CD4-positive, alpha-beta T cell (primary cell): ENCODE measurements at places on chromosomes 5 and 9. TPM values are rescaled to one million over a fixed set of nuclear protein-coding genes. Genes with fewer than 3 reads are reported as not detected.

MLANA gene
- not detected for total RNA-seq

GRCh38 chr5:129499208-129499852 lies 39.2 kb downstream of the ADAMTS19 start:
- no peaks in the 10 kb centered on the region for H3K36me3 ChIP-seq
- no peaks in the 10 kb centered on the region for H3K27me3 ChIP-seq
- DNase-seq = no peak
- no peak overlapping the region for H3K27ac ChIP-seq
- no peaks in the 10 kb centered on the region for H3K4me1 ChIP-seq
- H3K4me3 ChIP-seq = no peak overlapping the region

DNA sequence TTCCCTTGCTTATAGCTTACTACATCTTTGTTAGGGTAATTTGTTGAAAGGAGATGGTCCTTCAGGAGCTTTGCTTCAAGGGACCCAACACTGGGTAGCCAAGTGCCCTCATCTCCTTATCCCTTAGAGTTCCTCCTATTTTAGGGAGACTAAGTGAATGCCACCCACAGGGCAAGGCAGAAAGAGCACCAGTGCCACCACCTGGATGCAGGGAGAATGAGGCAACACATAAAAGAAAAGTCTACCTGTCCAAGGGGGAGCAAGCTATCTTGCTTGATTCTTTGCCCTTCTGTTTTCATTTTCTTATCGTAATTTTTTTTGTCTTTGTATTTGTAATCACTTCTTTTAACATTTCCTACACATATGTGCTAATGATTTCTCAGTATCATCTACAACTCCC lies 205.5 kb downstream of the NPR3 start:
- DNase-seq = no peak
- H3K27ac ChIP-seq = no peak overlapping the region
- no peaks in the 10 kb centered on the region for H3K4me1 ChIP-seq
- no peak overlapping the region for H3K4me3 ChIP-seq
- H3K36me3 ChIP-seq = no peaks in the 10 kb centered on the region

ADAMTS6 gene
- total RNA-seq = 2.6 TPM

C5orf58 gene
- not detected for total RNA-seq

- no peaks in the 10 kb centered on the region for H3K36me3 ChIP-seq
- H3K4me3 ChIP-seq = no peak overlapping the region
- no peaks in the 10 kb centered on the region for H3K4me1 ChIP-seq
- no peak overlapping the region for H3K27ac ChIP-seq
- no peak for DNase-seq
- H3K27me3 ChIP-seq = peaks cover 6% of the 10 kb centered on the region
These were observed 31.2 kb upstream of the LAMC3 start for GRCh38 chr9:130977811-130978221.

- no peaks in the 10 kb centered on the region for H3K36me3 ChIP-seq
- H3K4me3 ChIP-seq = no peak overlapping the region
- DNase-seq = no peak
- no peak overlapping the region for H3K27ac ChIP-seq
- H3K4me1 ChIP-seq = no peaks in the 10 kb centered on the region
These were observed 141.5 kb upstream of the MTAP start for GRCh38 chr9:21660976-21661375.

DNA sequence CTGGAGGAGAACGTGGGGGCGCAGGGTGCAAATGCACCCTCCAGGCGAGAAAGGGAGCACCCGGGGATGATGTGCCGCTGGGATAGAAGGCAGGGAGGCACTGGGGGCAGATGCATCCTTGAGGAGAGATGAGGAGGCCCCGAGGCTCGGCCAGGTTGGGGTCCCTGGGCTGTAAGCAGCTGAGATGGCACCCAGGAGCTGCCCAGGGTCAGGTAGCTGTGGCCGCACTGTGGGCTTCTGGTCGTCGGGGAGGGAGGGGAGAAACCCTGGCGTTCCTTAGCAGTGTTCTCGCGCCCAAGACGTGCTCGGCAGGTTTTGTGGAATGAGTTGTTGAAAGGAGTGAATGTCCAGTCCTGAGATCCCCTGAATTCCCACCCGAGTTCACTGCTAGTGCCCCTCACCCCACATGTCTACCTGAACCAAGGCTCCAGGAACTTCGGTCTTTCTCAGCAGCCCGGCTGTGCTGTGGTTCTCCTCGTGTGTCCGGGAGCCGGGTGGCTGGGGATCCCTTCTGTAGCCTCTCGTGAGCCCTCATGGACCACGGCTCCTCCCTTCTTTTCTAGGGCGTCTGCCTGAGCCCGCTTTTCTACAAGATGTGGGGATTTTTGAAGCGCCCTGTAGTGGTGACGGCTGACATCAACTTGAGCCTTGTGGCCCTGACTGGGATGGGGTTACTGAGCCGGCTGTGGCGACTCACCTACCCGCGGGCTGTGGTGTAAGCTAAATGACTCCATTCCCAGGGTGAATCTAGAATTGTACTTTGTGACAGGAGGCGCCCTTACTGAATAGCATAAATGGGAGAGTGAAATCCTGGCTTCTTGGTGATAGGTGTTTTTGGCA lies 1.1 kb downstream of the POMT1 start:
- DNase-seq = peak; percentile 82
- H3K27me3 ChIP-seq = no peaks in the 10 kb centered on the region
- peaks cover 55% of the 10 kb centered on the region for H3K4me1 ChIP-seq
- peak overlapping the region; percentile 85 for H3K4me3 ChIP-seq
- H3K27ac ChIP-seq = no peak overlapping the region

DNA sequence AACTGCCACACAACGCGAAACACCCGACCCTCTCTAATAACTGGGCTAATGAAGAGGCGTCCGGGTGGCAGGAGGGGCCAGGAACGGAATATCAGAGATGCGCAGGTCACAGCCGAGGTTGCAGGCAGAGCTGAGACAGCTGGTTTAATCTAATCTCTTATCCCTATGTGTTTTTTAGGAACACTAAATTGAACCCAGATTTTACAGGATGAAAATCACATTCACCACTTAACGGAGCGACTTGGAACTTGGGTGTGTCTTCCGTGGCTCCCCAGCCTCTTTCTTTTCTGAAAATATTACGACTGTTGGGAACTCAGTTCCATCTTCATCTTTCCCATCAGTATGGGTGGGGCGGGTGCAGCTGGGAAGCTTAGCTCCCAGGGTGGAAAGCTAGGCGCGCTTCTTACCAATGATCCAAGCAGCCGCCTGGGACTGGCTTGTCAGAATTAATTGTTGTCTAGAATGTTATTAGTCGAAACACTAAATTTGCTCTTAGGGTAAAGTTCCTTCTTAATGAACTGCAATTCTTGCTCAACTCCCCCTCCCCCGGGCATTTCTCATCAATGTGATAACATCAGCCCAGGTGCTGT lies 92.5 kb downstream of the IRX2 start:
- no peaks in the 10 kb centered on the region for H3K4me1 ChIP-seq
- no peaks in the 10 kb centered on the region for H3K27me3 ChIP-seq
- no peaks in the 10 kb centered on the region for H3K36me3 ChIP-seq
- no peak overlapping the region for H3K4me3 ChIP-seq
- no peak overlapping the region for H3K27ac ChIP-seq

GRCh38 chr9:125330587-125330986 lies 69.0 kb downstream of the GAPVD1 start:
- no peak overlapping the region for H3K4me3 ChIP-seq
- H3K4me1 ChIP-seq = no peaks in the 10 kb centered on the region
- H3K27ac ChIP-seq = no peak overlapping the region
- peaks cover 58% of the 10 kb centered on the region for H3K36me3 ChIP-seq
- H3K27me3 ChIP-seq = no peaks in the 10 kb centered on the region

DNA sequence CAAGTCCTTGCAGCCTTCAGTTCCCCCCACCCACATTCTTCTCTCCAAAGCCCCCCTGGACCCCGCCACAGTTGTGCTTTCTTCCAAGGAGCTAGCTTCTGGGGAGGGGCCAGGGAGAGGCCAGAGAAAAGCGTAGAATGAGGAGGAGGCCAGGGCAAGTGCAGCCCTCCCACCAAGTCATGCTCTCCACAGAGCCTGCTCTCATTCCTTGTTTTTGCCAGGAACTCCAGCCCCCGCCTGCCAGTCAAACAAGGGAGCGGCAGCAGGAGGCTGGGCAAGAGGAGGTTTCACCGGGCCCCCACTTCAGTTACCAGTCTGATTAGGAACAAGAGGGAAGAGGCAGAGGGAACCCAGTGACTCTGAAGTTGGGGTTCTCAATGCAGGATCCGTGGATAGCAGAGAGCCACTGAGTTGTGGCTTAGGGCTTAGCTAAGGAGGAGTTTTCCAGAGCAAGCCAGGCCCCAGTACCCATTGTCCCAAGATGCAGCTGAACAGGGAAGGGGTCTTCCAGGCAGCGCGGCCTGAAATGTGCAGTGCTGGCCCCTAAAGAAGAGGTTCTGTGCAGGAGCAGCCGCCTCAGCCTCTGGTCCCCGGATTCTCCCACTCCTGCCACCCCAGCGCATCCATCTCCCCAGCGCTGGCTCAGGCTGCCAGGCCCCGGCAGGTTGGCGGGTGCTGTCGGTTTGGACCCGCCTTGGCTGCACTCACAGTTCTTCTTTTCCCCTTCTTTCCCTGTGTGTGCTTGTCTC lies 120.6 kb downstream of the DAB2IP start:
- no peaks in the 10 kb centered on the region for H3K4me1 ChIP-seq
- no peak for DNase-seq
- no peak overlapping the region for H3K4me3 ChIP-seq

GRCh38 chr5:55226934-55227663 lies at the start of gene MCIDAS:
Gene MCIDAS (minus strand): TSS chr5:55227315. CDS start chr5:55227138, 177 bp downstream.
- no peaks in the 10 kb centered on the region for H3K36me3 ChIP-seq
- peaks cover 95% of the 10 kb centered on the region for H3K27me3 ChIP-seq
- peak within 1 kb of the TSS; percentile 25 for H3K4me3 ChIP-seq
- no peak for DNase-seq
- no peak within 1 kb of the TSS for H3K27ac ChIP-seq
